Activated T-cell treated with anti-CD3 and anti-CD28 coated beads for 24 hours (primary cell): ENCODE measurements at places on chromosomes 12 and 14.
A peak's percentile ranks its signal among the peaks of the same experiment; 100 is the strongest.

DNA sequence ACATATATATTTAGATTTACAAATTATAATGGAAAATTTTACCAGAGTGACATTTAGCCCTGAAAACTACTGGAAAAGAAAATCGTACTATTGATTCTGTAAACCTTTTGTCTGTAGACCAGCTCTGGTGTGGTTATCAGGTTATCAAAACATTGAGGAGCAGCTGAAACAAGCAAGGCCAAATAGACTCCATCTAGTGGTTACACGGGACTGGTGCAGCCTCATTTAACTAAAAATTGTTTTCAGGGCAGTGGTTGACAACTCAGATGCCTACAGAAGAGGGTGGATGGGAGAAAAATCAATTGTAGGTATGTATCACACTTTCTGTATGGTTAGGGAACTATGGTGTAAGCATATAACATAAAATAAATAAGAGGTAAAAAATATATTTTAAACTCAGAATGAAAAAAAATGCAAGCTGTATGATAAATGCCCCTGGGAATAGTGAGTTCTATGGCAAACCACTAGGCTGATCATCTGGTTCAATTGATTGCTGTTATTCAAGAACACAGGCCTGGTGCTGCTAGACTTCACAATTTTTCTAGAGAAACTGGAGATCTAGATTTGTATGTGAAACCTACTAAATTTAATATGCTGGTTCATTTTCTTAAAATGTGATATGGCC, 51.2 kb downstream of the ACSS3 start:
- DNase-seq: no peak

- no peak for DNase-seq
Measured at GRCh38 chr12:68154779-68155178, 4.8 kb downstream of the IFNG start.

DNA sequence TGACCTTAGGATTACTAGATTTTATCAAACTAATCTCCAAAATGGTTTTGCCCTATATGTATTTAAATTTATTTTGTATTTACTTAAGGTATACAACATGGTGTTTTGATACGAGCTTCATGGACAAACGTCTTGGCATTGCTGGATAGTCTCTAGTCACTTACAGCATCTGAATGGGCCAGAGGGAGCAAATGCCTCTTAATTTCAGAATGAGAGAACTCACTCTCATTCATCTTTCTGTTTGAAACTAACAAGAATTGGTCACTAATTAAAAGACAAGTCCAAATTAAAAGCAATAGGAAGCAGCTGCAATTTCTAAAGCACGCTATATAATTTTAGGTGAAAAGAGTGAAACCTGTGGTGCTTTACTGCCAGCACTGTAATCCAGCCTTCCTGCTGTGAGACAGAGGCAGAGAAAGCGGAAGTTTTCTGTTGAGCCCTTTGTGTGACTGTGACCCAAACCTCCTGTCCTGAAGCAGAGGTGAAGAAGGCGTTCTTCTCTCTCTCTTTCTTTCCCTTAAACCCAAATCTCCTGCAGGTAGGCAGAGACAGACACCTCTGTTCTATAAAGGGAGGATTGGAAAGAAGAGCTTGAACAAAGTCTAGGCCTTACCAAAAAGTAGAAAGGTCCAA, 184.6 kb upstream of the NAV3 start:
- no peak for DNase-seq

DNA sequence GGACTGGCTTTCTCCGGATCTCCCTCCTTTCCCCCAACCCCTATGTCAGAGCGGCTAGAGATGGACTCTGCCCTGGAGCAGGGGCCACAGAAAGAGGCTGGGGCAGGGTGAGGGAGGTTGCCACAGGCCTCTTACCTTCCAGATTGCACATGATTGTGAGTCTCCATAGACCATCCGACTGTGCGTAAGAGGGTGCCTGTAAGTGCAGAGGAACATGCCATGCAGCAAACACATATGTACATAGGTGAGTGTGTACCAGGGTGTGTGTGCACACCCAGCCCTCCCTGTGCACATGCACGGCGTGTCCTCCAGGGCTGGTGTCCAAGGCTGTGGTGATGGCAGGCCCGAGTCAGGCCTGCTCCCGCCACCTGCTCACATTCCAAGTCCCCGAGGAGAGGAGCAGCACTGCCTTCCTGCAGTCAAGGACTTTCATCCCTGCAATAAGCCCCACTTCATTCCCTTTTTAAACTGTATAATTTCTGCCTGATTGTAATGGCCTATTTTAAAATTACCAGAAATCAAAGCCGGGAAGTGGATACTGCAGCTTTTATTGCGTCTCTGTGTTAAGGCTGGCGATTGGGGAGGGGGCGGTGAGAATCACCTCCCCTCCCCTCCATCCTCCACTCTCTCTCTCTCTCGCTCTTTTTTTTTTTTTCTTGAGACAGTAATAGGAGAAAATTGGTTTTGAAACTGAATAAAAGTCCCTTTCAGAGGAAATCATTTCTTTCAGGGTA, 28.5 kb downstream of the FAM222A start:
- DNase-seq: no peak

- no peak for DNase-seq
Measured at GRCh38 chr12:89731089-89731488, 22.5 kb upstream of the ATP2B1 start.

DNA sequence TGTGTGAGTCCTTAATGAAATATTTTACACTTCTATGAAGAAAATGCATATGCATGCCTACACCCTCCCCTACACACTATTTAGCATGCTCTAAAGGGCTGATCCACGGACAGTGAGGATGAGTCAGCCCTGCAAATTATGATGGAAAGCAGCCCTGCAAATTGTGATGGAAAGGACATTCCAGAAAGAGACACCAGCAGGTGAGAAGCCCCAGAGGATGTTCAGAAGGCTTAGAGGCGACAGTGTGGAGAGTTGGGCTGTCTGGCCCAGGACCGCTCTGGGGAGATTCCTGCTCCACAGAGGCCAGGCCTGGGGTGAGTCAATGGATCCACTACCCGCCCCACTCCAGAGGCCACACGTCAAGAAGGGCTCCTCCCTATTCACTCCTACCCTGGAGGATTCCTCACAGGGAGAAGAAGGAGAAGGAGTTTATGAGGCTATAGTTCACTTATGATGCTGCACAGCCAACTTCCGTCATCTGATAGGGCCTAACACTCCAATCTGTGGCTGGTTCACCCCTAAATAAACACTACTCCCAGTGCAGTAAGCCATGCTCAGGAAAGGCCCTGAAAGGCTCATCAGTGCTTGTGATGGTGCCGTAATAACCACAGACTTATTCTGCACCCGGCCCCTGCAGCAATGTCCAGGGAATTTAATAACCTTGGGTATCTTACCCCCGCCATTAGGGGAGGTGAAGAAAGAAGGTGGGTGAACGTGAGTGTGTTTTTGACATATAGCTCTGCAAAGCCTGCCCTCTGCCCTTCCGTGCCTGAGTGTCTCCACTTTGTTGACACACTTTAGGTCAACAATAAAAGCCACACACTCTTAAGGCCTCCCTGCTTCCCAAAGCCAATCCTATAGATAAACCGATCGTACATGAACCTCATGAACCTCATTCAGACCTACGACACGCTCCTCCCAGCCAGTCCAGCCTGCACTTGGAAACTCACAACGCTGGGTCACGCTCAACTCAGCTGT, 46.4 kb downstream of the CLMN start:
- no peak for DNase-seq

GRCh38 chr14:100321473-100322137, 1.5 kb upstream of the SLC25A47 start:
- no peak for DNase-seq

- no peak for DNase-seq
Measured at GRCh38 chr12:34607520-34608195, 585.4 kb downstream of the ALG10 start.

DNA sequence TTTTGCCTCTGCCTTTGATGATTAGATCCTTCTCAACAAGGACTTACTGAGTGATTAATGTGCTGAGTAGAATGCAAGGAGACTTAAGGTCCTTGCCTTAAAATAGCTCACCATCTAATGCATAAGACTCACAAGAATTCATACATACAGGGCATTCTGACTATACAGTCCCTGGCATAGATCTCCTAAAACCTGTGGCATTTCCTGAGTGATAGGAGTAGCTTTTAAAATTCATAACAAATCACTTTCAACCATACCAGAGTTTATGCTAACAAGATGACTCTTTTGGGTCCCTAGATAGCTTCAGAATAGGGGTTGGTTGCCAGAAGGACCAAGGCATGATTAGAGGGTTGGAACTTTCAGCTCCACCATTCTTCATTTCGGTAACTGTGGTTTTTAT, 48.8 kb downstream of the STXBP6 start:
- no peak for DNase-seq

GRCh38 chr14:33194551-33194950, 255.9 kb downstream of the NPAS3 start:
- no peak for DNase-seq

GRCh38 chr14:79580906-79581305, 630.4 kb downstream of the DIO2 start:
- DNase-seq: no peak

GRCh38 chr12:77830583-77831351, at the start of gene NAV3:
NAV3 (plus strand) TSS chr12:77830894; CDS start chr12:77831462, 568 bp downstream.
- no peak for DNase-seq

GRCh38 chr12:128974881-128975280, 121.6 kb downstream of the GLT1D1 start:
- no peak for DNase-seq

GRCh38 chr12:53538209-53538689, 31.0 kb upstream of the NPFF start:
- DNase-seq: no peak

- no peak for DNase-seq
Measured at GRCh38 chr12:106954462-106955376, 988 bp upstream of the TMEM263 start.

DNA sequence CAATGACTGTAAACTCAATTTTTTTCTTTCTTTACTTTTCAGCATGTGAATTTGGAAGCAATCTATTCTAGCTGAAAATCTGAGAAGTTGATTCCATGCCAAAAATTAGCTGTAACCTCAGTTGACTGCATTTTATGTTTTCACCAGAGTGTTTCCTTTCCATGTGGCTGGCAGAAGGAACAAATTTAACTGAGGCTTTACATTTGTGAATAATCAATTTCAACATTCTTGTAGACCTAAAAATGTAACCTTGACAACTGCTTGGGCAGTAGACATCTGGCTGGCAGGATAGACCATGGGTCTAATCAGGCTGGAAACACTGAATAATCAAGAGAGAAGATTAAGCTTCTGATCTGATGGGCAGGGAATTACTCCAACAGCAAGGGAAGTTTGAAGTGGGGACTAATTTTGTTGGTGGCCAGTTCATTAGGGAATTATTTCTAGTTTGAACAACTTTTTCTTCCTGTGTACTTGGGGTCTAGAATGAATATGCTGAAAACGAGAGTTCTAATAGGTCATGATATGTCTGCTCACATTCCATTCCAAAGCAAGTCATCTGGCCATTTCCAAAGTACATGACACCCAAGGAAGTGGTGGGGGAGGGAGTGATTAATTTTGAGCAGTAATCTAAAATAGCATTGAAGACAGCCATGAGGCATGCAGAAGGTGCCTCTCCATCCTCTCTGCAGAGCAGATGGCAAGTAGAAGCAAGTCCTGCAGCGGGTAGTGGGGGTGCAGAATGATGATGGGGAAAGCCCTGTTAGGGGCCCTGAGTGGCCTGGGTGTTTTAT, 68.2 kb downstream of the ATP23 start:
- no peak for DNase-seq

DNA sequence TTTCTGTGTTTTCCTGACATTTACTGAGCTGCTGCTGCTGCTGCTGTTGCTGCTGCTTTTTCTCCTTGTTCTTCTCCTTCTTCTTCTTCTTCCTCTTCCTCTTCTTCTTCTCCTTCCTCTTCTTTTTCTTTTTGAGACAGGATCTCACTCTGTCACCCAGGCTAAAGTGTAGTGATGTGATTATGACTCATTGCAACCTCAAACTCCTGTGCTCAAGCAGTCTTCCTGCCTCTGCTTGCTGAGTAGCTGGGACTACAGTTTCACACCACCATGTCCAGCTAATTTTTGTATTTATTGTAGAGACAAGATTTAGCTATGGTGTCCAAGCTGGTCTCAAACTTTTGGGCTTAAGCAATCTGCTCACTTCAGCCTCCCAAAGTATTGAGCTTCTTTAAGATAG, 95.8 kb downstream of the TMTC3 start:
- no peak for DNase-seq

GRCh38 chr14:74765721-74766120, 2.6 kb downstream of the YLPM1 start:
- no peak for DNase-seq

GRCh38 chr12:95721320-95721719, 69.2 kb downstream of the NTN4 start:
- no peak for DNase-seq

DNA sequence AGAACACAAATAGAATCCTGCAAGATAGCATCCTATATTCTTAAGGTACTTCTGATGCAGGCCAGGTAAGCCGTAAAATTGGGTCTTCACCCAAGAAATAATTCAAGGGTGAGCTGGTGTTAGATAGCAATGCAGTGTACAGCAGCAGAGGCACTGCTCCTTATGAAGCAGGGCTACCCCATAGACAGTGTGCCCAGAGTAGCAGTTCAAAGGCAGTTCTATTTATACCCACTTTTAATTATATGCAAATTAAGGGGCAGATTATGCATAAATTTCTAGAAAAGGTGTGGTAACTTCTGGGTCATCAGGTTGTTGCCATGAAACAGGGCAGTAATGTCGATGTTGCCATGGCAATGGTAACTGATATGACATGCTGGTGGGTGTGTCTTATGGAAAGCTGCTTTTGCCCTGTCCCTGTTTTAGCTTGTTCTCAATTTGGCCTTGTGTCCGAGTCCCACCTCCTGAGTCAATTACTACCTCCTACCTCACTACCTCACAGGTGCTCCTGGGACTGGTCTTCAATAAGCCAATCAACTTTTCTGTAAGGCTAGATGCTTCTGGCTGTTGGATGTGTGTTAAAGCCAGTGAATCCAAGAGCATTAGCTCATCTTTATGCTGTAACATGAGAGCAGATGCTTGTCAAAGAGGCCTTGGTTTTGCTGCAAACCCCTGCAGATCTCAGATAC, 61.0 kb downstream of the PPM1A start:
- no peak for DNase-seq

DNA sequence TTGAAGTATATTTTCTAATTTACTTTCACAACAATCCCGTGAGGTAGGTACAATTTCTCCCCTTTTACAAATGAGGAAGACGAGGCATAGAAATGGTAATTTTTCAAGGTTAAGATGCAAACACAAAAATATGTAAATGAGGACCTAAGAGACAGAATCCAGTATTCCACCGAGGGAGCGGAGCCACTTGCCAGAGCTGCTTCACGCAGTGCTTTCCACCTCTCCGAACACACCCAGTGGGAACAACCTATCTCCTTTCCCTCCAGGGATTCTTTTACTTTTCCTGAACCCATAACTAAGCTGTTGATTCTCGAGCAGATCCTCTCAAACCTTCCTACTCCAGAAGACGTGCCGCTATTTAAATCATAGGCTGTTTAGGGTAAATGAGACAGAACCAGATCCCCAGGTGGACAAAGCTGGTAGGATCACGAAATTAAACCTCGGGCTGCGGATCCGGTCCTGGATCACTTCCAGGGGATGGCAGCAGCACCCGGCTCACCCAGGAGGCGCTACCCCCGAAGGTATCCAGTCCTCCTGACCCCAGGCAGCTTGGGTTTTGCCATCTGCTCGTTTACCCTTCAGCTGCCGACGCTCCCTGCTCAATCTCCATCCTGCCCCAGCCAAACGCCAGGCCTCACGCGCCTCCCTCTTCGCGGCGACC, 1.5 kb downstream of the DDHD1 start:
- DNase-seq: peak; percentile 26

GRCh38 chr14:62654641-62655040, 390.6 kb downstream of the KCNH5 start:
- no peak for DNase-seq

- DNase-seq: no peak
Measured at GRCh38 chr14:26687301-26687837, 89.5 kb upstream of the NOVA1 start.
